Heart left ventricle (tissue), 16 donors: ENCODE measurements at places on chromosomes 13 and 19.
A peak's percentile ranks its signal among the peaks of the same experiment; 100 is the strongest.

- DNase-seq, result no peak
Observed at GRCh38 chr13:31050486-31051400, 111.0 kb downstream of the HSPH1 start.

DNA sequence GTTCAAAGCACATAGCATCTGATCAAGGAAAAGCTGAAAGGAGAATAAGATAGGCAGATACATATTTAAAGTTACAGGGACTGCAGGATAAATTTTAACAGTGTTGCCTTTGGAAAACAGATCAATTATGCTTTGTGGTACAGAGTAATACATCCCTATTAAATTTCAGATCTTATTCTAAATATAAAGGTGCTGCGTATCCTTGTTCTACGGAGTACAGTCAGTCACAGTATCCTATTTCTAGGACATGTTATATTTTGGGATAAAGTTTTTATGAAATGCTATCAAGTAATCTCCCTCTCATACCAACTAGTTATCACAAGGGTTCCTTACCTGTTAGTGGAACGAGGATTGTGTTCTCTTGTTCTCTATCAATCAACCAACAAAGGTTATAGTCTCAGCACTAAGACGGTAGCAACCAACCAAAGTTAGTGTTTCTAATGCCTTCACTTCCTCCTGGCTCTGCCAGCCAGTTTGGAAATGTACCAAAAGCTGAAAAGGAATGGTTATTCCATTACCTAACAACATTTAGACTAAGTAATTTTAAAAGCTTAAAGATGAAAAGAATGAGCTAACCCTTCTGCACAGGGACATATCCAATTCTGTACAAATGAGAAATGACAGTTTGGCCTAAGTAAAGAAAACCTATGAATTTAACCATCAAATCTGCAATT is 35.2 kb downstream of the TSC22D1 start:
- no peak for DNase-seq

DNA sequence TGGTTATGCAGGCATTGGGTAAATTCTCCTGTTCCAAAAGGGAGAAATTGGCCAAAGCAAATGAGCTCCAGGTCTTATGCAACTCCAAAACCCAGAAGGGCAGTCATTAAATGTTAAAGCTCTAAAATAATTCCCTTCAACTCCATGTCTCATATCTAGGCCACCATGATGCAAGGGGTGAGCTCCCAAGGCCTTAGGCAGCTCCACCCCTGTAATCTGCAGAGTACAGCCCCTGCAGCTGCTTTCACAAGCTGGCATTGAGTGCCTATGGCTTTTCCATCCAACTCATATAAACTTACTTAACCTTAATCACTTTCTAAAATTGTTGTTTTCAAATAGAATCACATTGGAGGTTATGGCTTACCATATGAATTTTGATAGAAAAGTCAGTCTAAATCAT is 44.7 kb upstream of the ZNF429 start:
- no peak for DNase-seq

DNA sequence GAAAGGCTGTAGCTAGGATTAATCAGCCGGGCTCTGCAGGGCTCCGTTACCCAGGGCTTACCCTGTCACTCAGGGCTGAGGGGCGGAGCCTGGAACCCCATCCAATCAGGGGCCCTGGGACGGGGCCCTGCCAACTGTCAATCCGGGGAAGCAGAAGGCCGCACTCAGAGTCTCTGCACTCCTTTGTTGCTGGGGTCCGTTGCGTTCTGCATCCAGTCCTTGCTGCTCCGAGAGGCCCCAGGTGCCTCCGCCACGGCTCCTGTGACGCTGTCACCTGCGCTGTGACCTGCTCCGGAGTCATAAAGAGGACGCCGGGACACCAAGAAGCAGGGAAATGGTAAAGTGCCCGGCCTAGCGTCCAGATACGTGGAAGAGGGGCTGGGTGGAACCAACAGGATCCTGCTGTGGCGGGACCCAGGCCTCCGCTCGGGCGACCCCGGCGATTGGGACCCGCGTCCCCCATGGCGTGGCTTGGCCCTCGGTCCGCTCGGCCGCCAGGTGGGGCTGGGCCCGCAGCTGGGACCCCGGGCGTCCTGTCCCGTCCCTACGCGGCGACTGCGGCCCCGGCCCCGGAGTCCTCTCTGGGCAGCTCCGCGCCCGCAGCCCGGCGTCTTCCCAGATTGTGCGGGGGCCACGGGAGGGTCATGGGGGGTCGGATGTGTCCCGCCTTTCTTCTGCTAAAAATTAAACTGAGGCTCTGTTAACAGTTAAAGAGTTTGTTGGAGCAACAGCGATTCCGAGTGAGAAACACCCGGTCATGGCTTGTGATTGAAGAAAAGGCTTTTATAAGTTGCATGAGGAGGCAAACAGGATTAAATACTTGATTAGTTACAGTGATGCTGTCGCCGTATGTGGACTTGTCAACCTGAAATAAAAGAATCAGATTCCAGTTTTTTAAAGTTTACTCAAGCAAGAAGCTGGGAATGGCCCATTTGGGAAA is at the start of gene ZNF491:
TSS of gene ZNF491 (plus strand) at position 133 of the 940 bp plus-strand sequence. CDS start 7,431 bp downstream, outside the sequence.
- DNase-seq, result peak; percentile 95

DNA sequence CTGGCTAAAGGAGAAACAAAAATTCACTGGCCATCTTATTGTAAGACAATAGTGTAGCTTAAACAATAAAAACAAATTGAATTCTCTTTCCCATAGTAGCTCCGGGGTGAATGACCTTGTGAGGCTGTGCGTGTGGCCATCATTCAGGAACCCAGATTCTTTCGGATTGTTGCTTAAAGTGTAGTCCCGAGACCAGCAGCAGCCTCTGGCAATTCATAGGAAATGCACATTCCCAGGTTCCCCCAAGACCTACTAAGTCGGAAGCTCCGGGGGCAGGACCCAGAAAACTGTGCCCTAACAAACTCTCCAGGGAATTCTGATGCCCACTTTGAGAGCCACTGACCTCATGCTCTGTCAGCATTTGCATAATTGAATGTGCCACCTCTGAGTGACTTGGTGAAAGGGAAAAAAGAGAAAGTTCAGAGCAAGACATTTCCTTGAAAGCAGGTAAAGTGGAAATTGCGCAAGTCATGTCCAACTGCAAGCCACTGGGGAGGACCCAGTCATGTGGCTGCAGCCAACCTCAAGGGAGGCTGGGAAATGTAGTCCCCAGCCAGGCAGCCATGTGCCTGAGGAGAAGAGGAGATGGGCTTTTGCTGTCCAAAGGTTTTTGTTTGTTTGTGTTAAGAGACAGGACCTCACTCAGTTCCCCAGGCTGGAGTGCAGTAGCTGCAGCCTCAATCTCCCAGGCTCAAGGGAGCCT is 50.7 kb upstream of the PNMA8B start:
- DNase-seq, result no peak

DNA sequence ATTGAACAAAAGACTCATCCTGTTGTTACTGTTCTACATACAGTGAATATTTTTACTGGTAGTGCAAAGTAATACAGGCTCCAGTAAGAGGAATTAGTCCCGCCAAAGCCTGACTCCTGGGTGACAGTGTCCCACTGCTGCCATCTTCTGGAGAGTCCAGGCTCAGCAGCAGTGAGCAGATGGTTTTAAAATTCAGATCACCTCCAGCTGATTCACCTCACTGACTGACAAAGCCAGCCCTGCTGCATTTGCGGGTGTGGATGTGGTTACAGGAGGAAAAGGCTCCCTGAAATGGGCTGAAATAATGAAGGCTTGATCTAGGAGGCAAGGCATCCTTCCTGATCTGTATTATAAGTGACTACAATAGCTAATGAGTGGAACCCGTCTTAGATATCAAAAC is 18.3 kb downstream of the PABPC3 start:
- peak; percentile 72 for DNase-seq
